ENCODE measurements at places on chromosomes 4 and X.

DNA sequence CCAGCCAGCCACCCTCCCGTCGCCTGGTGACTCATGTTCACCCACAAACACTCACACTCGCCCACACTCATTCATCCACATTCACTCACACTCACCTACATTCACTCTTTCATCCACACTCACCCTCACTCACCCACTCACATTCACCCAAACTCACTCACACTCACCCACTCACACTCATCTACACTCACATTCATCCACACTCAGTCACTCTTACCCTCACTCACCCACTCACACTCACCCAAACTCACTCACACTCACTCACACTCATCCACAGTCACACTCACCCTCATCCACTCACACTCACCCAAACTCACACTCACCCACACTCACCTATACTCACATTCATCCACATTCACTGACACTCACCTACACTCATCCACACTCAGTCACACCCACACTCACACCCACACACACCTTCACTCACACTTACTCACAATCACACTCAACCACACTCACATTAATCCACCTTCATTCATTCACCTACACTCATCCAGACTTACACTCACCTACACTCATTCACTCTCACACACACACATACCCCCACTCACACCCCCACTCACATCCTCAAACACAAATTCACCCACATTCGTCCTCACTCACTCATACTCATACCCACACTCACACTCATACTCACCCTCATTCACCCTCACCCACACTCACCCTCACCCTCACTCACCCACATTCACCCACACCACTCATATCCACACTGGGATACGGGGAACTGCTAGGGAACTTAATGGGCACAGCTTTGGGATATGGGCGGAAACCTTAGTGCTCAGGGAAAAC is 2221.6 kb upstream of the AGA start:
- DNase-seq: no peak

- no peak for DNase-seq
Observed at GRCh38 chrX:30308263-30309138, 689 bp downstream of the NR0B1 start.

GRCh38 chr4:81602854-81603253 is 131.1 kb upstream of the RASGEF1B start:
- no peak for DNase-seq

GRCh38 chrX:154354516-154354915 is 19.9 kb downstream of the FLNA start:
- no peak for DNase-seq

Data from CD8-positive, alpha-beta memory T cell (primary cell).